Thymus (tissue), 14 donors: ENCODE measurements at places on chromosomes 11 and 22.

DNA sequence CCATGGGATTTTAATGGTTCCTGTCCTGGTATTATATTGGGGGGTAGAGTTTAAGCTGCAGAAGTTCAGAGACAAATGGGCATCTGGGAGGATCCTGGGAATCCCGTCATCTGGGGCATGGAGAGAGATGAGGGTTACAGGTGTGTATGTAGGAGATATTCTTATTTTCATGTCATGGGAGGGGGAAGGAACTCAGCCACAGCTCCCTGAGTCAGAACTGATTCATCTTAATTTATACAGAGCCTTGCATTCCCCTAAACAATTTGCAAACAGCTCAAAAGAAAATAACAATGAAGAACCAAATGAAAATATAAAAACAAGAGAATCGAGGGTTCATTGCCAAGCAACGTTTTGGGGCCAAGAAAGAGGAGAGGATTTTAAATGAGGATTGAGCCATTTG, 155.9 kb upstream of the TBCEL start:
- DNase-seq, result no peak

DNA sequence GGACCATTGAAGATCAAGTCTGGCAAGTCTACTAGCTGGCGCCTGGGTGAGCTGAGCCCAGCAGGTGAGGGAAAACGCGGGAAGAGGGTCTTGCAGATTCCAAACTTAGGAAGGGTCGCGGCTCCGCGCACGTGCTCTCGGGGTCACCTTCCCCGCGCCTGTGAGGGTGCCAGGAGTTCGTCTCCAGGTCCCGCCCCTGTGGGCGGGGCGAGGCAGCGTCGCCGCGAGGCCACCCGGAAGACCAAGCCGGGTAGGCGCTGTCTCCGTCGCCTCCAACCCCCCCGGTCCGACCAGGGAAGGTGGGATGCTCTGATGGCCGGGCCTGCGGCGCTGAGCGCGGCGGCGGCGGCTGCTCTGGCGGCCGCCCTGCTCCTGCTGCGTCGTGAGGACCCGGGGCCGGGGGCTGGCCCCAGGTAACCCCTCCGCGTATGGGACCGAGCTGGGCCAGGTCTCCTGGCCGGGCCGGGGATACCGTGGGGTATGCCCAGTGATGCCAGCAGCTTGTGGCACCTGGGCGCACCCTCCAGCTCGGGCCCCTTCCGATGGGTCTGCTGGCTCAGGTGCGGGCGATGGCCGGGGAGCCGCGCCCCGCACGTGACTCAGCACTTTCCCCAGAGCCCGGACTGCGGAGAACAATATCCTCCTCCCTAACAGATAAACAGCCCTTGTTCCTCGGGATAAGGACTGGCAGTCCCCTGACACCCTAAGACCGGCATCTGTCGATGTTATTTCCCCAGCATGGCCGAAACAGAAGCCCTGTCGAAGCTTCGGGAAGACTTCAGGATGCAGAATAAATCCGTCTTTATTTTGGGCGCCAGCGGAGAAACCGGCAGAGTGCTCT, at the start of gene HTATIP2:
TSS of gene HTATIP2 (plus strand) at position 215 of the 841 bp plus-strand sequence. CDS start at position 739, 524 bp downstream.
- DNase-seq, result peak; percentile 80

DNA sequence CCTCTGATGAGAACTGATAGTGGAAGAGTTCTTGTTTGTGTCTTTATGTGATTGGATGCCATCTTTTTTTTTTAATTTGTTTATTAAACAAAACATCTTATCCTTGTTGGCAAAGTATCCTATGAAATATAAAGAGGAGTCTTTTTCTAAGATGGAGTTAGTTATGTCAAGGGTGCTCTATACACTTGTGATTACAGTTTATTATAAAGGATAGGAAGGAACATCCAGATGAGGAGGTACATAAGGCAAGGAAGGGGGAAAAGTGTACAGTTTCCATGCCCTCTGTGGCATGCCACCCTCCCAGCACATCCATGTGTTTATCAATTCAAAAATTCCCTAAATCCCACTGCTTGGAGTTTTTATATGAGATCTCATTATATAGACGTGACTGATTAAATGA, 7.4 kb upstream of the RBMXL2 start:
- DNase-seq, result no peak

- no peak for DNase-seq
Measured at GRCh38 chr22:44540756-44541670, 43.0 kb upstream of the RTL6 start.

DNA sequence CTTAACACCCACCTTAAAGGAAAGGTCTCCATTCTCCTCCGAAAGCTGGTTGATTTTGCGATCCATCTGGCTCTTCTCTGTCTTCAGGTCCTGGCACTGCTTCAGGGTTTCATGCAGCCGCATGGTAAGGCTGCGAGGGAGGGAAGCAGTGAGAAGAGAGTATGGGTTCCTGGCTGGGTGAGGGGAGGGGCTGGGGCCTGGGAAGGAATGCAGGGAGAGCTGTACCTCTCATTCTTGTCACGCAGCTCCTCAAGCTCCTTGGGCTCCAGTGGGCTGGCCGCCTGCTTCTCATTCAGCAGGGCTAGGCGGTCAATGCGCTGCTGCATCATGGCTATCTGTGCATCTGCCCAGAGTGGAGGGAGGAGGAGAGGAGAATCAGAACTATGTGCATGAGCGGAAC, 19.5 kb downstream of the IL18BP start:
- no peak for DNase-seq

DNA sequence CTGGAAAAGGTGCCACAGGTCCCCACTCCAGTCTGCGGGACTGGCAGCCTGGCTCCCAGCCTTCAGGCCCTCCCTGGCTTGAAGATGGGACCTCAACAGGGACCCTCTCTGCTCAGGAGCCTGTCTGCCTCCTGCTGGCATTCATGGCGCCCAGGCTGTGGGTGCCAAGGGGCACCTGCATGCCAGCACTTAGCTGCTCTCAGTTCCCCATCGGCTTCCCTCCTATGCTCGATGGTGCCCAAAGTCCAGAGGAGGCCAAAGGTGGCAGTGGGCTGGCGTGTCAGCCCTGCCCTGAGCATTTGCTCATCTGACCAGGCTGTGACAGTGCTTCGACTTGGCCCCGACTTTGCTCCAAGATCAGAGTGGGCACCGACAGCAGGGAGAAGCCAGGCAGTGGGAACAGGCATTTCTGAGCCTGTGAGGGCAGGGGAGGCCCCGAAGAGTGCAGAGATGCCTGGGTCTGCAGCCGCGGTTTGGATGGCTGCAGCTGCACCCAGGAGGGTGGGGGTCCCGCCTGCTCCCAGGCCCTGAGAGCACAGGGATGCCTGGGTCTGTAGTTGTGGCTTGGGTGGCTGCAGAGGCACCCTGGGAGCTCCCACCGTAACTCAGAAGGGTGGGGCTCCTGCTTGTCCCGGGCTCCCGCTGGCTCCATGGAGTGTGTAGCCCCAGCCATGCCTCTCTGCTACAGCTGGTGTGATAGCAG, 463.6 kb downstream of the TBC1D22A start:
- no peak for DNase-seq

DNA sequence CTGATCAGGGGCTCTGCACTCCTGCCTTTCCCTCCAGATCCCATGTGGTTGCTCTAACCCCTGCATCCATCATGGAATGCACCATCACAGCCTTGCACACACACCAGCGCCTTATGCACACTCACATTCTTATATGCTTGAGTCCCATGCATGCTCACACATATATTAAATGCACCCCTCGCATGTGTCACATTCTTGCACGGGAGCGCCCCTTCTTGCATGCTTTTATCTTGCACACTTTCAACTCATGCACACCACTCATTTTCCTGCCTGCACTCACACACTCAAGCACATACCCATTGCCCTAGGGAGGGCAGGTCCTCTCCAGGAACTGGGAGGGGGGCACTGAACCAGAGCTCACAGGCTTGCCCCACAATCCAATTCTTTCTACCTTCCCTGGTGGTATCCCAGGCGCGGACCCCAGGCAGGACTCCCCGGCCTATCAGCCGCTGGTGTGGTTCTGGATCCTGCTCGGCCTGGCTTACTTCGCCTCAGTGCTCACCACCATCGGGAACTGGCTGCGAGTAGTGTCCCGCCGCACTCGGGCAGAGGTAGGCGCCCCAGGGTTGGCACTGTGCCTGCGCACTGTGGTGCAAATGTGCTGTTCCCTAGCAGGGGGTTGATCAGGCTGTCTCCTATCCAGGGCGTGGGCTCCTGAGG, 2.3 kb upstream of the CATSPERZ start:
- no peak for DNase-seq
